ENCODE measurements at places on chromosomes 6 and 20.

GRCh38 chr6:38116248-38116647 lies 296.7 kb downstream of the ZFAND3 start:
- no peak for DNase-seq

GRCh38 chr6:118202517-118202916 lies 295.5 kb downstream of the SLC35F1 start:
- DNase-seq, result no peak

DNA sequence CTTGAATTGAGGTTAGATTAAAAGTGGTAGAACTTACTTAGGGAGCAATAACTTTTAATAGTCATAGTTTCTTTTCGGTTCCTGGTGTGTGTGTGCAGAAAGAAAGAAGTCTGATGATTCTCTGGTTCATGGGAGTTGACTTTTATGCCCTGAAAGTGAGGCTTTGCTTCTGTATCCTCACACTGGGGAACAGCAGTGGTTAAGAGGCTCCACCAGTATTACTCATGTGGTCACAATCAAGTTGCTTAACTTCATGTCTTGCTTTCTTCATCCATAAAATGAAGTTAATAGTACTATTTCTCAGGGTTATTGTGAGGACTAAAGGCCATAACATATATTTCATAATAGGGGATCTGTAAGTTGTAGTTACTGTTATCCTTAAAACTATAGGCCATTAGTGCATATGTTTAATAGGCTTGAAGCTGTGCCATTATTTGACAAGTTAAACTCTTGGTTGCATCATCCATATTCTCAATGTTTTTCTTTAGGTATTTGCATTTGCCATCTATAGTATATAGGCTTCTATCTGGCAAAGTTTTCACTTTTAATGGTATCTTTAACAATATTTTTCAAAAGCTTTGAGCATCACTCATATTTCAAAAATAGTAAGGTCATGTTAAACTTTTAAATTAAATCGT lies 262.4 kb downstream of the PLCB1 start:
- no peak for DNase-seq

- no peak for DNase-seq
Observed at GRCh38 chr6:31920811-31921210, 6.7 kb upstream of the C2 start.

DNA sequence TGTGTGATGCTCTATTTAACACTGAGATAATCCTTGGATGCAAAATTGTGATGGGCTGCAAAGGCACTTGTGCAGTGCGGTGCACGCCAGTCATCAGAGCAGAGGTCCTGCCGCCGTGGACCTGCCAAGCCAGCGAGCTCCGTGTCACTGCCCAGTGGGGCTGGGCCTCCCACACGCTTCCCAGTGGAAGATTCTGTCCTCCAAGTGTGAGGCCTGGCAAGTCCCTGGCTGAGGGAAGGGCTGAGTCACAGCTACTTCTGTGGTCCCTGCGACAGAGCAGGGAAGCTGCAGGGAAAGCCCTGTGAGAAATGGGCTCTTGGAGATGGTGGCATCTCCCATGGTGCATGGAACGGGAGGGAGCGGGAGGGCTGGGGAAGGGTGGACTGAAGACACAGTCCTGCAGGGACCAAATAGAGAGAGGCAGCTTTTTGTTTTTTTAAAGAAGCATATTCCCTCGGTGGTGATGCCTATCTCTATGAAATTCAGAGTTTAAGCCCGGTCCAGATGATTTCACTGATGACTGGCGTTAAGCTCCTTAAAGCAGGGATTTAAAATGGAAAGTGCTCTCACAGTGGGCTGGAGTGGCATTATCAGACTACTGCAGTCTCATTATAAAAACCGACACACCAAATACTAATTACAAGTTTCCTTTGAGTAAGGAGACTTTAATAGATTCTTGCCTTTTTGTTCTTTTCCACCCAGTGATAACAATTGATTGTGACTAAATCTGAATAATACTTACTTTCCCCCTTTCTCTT lies 413.7 kb downstream of the QKI start:
- DNase-seq, result no peak

GRCh38 chr6:118813775-118814174 lies 80.2 kb upstream of the ASF1A start:
- no peak for DNase-seq

GRCh38 chr20:10616212-10616611 lies 57.6 kb downstream of the JAG1 start:
- no peak for DNase-seq

GRCh38 chr6:116101302-116101718 lies 657 bp downstream of the NT5DC1 start:
- no peak for DNase-seq

DNA sequence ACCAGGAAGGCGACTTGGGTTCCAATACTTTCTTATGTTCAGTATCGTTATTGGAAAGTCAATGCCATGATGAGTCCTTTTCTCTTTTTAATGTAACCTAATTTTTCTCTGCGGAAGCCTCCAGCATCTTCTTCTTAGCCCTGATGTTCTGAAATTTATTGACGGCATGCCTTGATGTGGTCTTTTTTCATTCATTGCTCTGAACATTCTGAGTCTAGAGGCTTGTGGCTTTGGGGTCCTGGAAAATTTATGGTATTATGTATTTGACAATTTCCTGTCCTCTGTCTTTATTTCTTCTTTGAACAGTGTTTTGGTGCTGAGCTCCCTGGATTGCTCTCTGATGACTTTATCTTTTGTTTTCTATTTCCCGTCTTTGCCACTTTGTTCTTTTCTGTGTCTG lies 28.7 kb upstream of the MAS1 start:
- DNase-seq, result no peak
